ENCODE measurements at places on chromosomes 2 and 18.

DNA sequence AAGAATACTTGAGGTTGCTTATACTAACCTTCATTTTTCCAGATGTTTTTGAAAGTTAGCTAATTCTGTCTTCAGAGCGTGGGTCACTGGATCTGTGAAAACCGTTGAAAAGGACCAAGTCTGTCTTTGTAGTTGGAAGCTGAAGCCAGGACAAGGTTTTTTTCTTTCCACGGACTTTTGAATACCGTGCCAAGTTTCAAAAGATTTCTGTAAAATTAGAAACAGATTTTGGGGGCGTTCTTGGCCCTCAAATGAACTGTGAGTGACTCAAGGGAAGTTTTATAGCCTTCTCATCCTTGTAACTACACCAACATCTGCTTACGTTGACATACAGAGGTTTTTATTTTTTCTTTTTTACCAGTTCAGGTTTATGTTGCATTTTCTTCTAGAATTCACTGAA lies at the start of gene FAP:
TSS of gene FAP (minus strand) at position 152 of the 400 bp plus-strand sequence. CDS start at position 34, 118 bp downstream.
- no peak for DNase-seq

DNA sequence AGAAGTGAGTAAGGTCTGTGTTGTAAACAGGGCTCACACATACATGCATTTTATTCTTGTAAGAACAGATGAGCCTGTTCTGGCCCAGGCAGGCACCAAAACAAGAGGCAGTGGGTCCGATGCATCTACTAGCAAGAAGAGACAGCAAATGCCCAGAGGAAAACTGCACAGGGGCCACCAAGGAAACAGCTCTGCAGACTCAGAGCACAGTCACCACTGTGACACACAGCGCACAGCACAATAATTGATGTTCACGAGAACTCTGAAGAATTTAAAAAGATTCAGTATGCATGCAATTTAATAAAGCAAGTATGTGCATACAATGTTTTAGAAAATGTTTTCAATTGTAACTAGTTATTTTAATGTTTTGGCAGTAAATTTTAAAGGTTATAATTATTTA lies 24.8 kb downstream of the LONRF2 start:
- DNase-seq, result no peak

- no peak for DNase-seq
Observed at GRCh38 chr2:167572883-167573619, 674.3 kb downstream of the STK39 start.

GRCh38 chr2:171522052-171522787 lies at the start of gene CYBRD1:
CYBRD1 (plus strand) TSS chr2:171522474; CDS start chr2:171522546, 72 bp downstream.
- no peak for DNase-seq

GRCh38 chr2:206962966-206963365 lies 23.6 kb downstream of the CPO start:
- DNase-seq, result no peak

- DNase-seq, result peak; percentile 75
Observed at GRCh38 chr2:70083344-70084156, 3.7 kb upstream of the PCBP1 start.

GRCh38 chr18:10860928-10861327 lies 288.4 kb downstream of the PIEZO2 start:
- no peak for DNase-seq

DNA sequence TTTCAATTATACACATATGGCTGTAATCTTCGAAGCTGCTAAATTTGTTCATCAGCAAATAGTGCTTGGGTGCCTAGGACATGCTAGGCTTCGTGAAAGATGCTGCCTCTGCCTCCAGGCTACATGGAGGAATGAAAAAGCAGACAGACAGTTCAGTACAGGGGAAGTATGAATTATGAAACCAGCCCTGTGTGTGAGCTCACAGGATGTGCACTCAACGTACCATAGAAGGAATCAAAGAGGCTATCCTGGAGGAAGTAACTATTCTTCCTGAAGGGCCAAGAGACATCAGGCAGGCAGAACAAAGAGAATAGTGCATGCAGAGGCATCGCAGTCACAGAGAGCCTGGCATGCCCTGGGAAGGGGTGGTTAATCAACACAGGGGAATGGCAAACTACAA lies 61.4 kb downstream of the DYM start:
- DNase-seq, result no peak

DNA sequence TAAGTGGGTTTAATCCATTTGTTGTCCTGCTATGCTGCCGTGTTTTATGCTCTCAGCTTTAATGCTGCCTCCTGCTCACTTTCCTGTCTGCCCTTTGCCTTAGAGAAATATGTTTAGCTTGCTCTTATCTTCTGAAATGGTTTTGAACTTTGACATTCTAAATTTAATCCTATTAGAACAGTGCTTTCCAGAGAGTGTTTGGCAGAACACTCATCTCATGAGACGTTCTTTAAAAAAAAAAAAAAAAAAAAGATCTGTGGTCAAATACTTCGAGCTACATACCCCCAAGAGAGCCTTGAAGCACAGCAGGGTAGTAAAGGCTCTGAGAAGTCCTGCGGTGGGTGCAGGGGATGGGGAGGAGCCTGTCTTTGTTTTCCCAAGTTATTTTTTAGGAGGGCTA lies 161.3 kb downstream of the SPP2 start:
- no peak for DNase-seq
